Right lung (tissue), 10 donors: ENCODE measurements at places on chromosomes 3 and 15. TPM values are rescaled to one million over a fixed set of nuclear protein-coding genes. Genes with fewer than 3 reads are reported as not detected.

The SNTN gene
- polyA plus RNA-seq = 14.6 TPM

GRCh38 chr3:188776447-188776846, 395.3 kb upstream of the TPRG1 start:
- DNase-seq = no peak

GRCh38 chr15:30030345-30030744, 52.4 kb upstream of the GOLGA8J start:
- no peak for DNase-seq

The TMOD2 gene
- polyA plus RNA-seq = 6.6 TPM

The TTLL13 gene
- 0.09 TPM for polyA plus RNA-seq

DNA sequence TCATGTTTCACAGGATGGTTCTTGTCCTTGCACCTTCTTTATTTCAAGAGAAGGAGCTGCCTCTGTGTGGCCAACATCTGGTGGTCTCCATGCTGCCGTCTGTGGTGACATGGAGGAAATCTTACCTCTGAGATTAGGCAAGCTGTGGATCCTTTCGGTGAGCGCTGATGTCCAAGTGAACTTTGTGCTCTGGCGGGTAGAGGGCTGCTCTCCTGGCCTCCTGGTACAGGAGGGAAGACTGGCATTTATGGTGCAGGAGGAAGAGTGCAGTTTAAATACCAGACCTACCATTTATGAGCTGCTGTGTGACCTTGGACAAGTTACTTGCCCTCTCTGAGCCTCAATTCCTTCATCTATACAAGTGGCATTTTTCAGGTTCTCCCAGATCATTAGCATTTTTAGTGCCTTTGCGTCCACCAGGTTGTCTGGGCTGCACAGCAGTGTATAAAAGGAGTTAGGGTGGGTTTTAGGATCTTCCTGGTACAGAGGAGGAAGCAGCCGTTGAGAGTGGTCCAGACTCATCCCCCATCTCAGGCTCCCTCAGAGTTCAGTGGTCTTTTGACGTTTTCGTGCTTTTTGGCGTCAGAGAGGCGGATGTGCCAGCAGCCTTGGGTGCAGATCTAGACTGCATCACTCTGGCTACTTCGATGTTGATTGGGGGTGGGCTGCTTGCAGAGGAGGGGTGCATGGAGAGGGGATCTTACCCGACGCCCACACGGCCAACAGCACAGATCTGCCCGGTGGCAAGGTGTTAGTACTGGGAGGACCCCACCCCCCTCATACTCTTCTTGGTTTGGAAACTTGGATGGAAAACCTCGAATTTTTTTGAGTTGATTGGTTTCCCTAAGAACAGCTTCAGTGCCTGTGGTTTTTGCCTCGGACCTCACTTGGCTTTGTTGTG, 162.2 kb downstream of the ITPR1 start:
- DNase-seq = no peak

GRCh38 chr15:89860431-89860830, 33.4 kb downstream of the AP3S2 start:
- DNase-seq = no peak

GRCh38 chr3:169072494-169072893, 591.0 kb downstream of the MECOM start:
- DNase-seq = no peak

DNA sequence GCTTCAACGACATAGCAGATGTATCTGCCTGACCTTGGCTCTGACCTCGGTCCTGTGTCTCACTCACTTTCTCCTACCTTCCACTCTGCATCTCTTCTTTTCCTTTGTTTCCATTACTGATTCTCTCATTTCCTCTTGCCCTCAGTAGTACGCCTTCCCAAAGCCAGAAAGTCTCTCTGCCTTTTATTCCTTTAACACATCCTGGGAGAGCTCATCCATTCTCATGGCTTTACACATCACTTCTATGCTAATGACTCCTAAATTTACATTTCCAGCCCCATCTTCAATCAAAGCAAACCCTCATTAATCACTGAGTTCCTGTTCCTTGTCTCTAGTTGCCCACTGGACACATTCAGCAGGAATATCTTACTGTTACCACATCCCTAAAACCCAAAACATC, 938.6 kb downstream of the NTRK3 start:
- DNase-seq = no peak

The APEH gene
- 87.1 TPM for polyA plus RNA-seq

DNA sequence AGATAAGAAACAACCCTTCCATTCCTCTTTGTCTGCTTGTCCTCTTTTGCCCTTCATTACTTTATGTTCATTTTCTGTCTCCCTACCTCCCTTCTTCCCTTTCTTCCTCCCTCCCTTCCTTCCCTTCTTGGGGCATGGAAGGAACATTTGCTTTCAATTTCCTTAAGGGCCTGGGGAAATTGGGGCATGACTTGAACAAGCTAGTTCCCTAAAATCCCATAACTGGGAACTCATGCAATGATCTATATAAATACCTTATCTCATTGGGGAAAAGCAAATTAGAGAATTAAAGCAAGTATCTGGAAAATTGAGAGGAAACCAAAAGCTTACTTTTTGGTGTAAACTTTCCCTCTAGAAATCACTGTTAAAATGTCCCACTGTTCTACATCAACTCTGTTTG, 35.7 kb downstream of the BOC start:
- no peak for DNase-seq

DNA sequence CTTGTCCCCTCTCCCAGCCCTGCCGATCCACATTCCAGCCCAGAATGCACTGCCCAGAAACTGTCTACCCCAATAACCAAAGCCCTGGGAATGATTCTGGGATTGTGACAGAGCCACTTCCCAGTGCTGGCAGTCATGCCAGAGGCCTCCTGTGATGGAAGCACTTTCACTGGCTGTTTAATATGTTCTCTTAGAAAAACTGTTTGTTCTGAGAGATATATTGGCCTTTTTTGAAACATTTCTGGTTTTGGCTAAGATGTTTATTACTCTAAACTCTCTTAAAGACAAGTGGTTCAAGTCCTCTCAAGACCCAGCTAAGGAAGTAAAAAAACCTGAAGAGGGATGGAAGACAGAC, 74.0 kb upstream of the HACD2 start:
- no peak for DNase-seq

The CELSR3 gene
- 0.99 TPM for polyA plus RNA-seq

- no peak for DNase-seq
Measured at GRCh38 chr3:55409806-55410205, 77.3 kb downstream of the WNT5A start.

The CACNA1D gene
- polyA plus RNA-seq = 56.4 TPM

The DISP2 gene
- 1.3 TPM for polyA plus RNA-seq

The RYR3 gene
- 11.7 TPM for polyA plus RNA-seq

DNA sequence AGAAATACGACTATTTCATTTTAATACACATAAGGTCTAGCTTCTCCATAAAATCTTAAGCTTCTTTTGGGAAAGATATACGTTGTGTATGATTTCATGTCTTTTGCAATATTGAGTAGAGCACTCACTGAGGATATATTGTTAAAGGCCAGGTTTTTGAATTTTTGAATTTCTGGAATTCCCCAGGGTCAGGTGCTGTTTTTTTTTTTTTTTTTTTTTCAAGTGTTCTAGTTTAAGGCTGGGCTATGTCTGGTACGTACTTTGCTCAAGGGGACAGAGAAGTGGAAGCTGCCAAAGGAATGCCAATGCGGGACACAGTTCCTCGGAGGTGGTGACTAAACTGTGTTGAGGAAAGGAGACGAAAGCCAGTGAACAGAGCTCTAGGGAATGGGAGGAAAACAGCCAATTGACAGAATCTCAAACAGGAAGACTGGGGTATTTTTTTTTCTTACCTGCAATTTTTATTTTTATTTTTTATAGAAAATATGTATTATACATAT, 510.5 kb upstream of the CBLB start:
- no peak for DNase-seq

GRCh38 chr3:72161881-72162595, 377.1 kb upstream of the PROK2 start:
- DNase-seq = no peak

DNA sequence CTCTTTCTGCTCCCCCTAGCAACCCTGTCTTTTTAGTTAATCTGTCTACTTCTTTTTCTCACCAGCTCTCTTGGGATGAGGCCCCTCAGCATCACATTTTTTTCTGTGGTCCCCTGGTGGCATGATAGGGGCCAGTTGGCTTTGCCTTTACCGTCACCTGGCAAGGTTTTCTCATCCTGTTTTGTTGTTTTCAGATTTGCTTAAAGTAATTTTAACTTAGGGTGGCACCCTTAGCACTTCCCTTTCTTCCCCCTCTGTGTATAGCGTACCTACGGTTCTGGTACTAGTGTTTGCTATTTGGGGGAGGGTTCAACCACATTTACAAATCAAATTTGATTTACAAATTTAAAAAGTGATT, 35.6 kb downstream of the PDCD6IP start:
- DNase-seq = no peak

GRCh38 chr15:65791335-65792137, 557 bp downstream of the DENND4A start:
- DNase-seq = peak; percentile 72

The CAMP gene
- polyA plus RNA-seq = 1.9 TPM

GRCh38 chr3:181794011-181794790, 82.5 kb downstream of the SOX2 start:
- no peak for DNase-seq

The TMEM207 gene
- 0.17 TPM for polyA plus RNA-seq

- no peak for DNase-seq
Measured at GRCh38 chr15:55829826-55830225, 86.9 kb upstream of the PRTG start.

GRCh38 chr3:143263852-143264513, 144.4 kb downstream of the CHST2 start:
- DNase-seq = no peak

The PTPRG gene
- 44.3 TPM for polyA plus RNA-seq

DNA sequence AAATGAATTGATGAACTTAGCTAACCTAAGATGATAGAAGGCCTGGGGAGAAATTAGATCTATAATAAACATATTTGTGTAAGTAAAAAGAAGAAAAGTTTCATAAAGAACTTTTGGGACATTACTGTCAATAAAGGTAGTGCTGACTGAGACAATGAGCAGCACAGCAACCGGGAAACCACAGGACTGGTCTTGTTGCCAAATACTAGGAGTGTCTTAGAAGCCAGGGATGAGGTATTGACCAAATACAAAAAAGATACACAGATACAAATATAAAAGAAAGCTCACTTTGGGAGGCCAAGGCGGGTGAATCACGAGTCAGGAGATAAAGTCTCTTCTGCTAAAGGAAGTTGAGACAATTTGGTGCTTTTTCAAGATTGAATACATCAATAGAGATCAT, 362.4 kb upstream of the ZNF385D start:
- DNase-seq = no peak

The SERPINI1 gene
- polyA plus RNA-seq = 10.5 TPM

The CD80 gene
- polyA plus RNA-seq = 3.6 TPM

- peak; percentile 0 for DNase-seq
Measured at GRCh38 chr3:35383719-35384555, 255.4 kb upstream of the ARPP21 start.

DNA sequence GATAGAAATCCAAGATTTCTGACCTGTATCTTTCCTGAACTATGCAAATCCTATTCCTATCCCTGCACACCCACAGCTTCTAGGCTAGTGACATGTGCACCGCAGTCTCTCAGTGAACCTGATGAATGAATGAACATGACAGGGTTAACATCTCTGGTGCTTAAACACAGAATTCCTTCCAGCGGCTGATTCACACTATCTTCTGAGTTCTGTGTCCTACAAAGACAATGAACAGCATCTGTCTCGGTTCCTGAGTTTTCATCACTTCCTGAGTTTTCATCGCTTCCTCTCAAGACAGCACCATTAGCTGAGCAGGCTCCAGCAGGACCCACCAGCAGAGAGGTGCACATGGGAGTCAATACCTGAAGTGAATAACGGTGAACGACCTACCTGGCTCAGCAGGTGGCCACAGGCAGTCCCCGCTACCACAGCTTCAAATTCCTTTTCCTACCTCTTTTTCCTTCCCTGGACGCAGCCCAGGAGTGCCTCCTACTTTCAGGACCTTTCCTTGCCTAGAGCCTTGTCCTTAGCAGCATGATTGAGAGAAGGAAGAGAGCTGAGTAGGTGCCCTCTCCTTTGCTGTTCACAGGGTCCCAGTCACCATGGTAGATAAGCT, 113.5 kb downstream of the IGF2BP2 start:
- no peak for DNase-seq

- no peak for DNase-seq
Measured at GRCh38 chr3:32147509-32147908, 41.1 kb downstream of the GPD1L start.

GRCh38 chr15:47412136-47412535, 305.2 kb upstream of the SEMA6D start:
- DNase-seq = no peak

- DNase-seq = no peak
Measured at GRCh38 chr3:168273036-168273435, 177.3 kb upstream of the GOLIM4 start.

DNA sequence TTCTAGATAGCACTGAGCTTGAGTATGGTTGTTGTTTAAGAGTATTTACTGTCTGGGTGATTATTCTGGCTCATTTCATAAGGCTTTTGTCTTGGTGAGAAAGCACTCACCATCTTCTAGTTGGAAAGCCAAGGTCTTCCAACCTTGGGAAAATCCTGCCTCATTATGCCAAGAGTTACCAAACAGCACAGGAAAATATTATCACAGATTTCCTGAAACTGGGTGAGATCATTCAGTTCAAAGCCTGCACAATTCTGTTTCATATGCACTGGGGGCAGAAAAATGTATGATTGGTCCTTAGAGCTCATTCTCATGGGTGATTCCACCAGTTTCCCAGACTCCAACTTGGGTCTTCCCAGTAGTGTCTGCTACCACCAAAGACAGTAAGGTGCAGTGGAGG, 291.8 kb downstream of the RORA start:
- no peak for DNase-seq

DNA sequence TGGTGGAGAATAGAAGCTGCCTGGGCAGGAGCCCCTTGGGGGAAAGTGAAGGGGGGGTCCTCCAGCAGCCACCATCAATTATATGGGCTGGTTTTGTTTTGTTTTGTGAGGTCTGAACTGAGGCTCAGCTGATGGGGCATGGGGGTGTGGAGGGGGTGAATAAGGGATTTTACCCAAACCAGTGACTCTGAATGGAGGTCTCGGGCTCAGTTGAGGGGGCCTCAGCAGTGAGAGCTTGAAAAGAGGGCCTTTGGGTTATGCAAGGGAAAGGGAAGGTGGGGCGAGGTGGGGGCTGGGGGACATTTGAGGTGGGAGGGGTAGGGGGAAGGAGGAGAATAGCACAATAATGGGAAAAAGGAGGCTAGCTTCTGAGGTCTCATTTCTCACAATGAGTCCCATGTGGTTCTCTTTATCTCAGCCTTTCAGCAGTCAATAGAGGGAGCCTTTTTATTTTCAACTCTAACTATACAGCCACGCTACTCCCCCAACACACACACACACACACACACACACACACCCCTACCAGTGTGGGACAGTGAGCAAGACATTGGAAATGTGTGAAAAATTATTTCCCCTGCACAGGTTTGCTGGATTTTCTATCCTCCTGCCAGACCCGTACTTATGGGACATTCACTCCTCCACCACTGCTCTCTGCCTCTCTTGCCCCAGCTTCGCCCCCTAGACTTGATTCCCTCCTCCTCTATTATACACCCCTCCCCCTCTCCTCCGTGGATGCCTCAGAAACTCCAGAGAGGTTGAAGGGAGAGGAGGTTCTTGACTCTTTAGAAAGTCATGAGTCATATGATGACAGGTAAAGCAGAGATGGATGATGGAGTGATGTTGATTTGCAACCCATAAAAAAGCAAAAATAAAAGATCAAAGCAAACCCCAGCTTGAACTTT, 96.0 kb downstream of the GTPBP8 start:
- no peak for DNase-seq
